H1 (cell line): ENCODE measurements at places on chromosomes 7 and 10. TPM values are rescaled to one million over a fixed set of nuclear protein-coding genes. Genes with fewer than 3 reads are reported as not detected.

The MLXIPL gene
- polyA plus RNA-seq = 10.6 and 17.0 TPM in 2 replicates

The FAM180A gene
- polyA plus RNA-seq = not detected in 2 replicates

The FAM25G gene
- not detected in 2 replicates for polyA plus RNA-seq

DNA sequence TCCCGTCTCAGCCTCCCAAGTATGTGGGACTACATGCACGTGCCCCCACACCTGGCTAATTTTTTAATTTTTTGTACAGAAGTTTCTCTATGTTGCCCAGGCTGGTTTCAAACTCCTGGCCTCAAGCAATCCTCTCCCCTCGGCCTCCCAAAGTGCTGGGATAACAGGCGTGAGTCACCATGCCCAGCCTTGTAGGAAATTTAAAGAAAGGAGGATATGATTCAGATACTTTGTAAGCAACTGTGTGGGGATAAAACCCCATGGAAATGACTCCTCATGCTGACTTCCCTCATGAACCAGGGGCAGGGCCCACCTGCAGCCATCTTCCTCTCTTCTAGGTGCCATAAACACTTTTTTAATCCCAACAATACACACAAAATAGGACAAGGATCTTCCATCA lies 50.2 kb downstream of the APBB1IP start:
- DNase-seq = no peak

DNA sequence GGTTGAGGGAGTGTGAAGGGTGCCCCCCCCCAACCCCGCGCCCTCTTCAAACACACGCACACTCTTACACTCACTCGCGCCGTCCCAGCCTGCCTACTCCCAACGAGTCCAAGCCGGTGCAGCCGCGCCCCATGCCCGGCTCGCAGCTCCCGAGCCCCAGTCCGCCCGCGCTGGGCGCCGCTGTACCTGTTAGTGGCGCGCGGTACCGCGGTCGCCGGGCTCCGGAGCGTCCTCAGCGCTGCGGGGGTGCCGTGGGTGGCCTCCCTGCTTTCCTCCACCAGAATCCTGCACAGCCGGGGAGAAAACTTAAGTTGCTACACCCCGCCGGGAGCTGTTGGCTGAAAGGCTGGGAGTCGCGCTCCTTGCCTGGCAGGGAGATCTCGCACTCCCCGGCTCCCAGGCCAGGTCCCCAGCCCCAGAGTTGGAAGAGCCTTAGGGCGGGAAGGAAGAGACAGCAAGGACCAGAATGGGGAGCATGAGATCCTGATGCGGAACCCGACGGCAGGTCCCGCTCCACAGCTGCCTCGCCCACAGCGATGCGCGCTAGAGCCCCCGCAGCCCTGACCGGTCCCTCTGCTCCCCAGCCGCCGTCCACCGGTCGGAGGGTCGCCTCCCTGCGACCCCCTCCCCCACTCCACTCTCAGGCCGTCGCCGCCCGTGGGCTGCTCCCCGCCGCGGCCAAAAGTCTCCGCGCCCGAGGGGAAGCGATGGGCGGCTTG lies 863 bp downstream of the ST8SIA6 start:
- DNase-seq = peak; percentile 80

DNA sequence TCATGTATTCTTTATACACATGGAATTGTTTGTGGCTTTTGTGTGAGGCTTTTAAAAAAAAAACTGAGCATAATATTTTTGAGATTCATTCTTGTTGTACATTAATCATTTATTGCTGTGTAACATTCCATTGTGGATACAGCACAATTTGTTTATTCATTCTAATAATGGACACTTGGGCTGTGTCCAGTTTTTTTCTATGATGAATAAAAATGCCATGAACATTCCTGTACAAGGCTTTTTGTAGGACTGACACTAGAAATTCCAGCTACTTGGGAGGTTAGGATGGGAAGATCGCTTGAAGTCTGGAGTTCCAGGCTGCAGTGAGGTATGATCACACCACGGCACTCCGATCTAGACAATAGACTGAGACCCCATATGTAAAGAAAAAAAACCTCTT lies 254.3 kb upstream of the CACNA2D1 start:
- no peak for DNase-seq

The TAS2R3 gene
- polyA plus RNA-seq = 0.48 and 0.49 TPM in 2 replicates

- DNase-seq = no peak
Observed at GRCh38 chr10:4755286-4755989, 70.6 kb upstream of the AKR1E2 start.

- DNase-seq = no peak
Observed at GRCh38 chr7:2028733-2029132, 204.0 kb downstream of the MAD1L1 start.

The ZPBP gene
- polyA plus RNA-seq = not detected in 2 replicates

DNA sequence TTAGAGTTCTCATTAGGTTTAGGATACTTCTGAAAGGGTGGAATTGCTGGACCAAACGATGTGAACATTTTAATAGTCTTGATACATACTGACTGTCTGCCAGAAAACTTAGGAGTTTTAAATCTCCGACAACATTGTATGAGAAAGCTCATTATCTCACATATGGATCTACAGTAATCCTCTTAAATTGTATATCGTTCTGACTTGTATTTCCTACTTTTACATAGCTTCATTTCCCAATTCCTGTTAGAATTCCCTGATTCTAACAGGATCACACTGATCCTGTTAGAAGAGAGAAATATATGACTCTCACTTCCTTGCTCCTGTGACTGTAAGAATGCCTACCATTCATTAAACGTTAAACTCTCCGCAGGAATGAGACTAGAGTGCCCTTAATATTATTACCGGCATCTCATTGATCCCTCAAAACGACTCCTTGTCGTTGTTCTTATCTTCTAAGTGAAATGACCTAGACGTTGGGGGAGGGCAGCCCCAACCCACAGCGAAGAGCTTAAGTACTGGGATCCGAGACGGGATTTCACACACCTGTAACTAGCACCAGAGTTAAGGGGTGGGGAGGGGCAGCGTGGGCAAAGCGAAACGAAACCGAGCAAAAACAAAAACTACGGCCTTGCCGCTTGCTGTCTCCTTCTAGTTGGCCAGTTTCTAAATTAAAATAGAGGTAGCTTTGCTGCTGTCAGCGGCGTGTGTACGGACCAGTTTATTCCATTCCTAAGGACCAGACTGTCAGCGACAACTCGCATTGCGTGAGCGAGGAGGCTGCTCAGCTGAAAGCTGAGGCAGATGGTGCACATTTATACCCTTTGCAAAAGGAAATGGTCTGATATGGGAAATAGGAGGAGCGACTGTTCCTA lies 678 bp upstream of the TMEM106B start:
- no peak for DNase-seq

- DNase-seq = no peak
Observed at GRCh38 chr7:118059209-118059608, 124.8 kb upstream of the LSM8 start.

The PNLIPRP3 gene
- polyA plus RNA-seq = not detected in 2 replicates

The ITPRID1 gene
- 0.03 and 0.09 TPM in 2 replicates for polyA plus RNA-seq

The ZNF107 gene
- 3.4 and 3.5 TPM in 2 replicates for polyA plus RNA-seq

DNA sequence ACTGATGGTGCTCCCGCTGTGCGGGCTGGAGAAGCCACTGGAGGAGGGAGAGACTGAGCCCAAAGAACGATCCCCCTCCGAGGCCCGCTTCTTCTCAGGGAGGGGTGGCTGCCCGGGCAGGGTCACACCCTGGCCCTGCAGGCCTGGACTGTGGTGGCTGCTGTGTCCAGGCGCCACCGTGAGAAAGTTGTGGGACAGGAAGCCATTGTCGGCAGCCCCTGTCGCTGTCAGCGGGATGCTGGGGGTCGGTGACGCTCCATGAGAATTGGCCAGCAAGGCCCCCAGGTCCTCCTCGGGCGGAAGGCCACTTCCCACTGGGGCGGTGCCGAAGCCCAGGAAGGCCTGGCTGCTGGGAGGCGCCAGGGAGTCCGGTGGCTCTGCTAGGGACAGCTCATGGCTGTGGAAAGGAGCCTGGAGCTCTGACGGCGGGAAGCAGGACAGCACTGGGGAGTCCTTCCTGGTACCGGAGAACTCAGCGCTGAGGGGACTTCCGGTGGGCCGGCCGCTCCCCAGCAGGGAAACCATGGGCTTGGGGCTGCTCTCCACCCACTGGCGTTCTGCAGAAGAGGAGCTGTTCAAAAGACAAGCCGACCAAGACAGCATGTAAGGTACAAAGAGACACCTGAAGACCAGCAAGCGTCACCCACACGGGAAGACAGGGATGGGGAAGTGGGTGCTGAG lies 278.8 kb downstream of the TNS3 start:
- no peak for DNase-seq

- no peak for DNase-seq
Observed at GRCh38 chr10:99630433-99630832, 10.2 kb upstream of the SLC25A28 start.

DNA sequence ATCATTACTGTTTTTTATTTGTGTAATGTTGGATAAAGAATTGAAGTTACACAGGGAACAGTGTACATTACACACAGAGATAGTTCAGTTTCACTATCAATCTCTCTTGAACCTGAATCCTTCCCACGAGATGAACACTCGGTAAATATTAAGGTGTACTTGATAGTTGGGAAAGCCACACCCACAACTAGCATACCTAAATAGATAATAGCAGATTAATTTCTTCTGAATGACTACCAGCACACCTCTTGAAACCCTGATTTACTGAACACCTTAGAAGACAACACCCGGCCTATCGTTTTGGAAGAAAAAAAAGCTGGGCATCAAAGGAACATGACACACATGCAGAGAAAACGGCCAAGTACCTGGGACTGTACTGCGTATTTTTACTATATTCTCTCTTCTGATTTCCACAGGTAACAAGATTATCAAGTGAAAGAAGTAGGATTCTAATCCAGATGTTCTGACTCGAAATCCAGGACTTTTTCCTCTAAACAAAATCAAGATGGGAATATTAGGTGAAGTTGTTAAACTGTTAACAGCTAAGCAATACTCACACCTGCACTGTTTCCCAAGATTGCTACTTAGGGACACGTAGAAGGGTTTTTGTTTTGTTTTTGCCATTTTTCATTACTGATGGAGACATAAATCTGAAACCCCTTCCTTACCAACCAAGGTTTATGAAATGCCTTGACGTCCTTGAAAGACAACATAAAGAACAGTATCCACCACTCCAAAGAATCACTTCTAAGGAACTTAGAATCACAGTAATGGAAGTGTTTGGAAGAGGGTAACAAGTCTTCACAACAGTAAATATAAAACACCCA lies 1.0 kb downstream of the CCDC186 start:
- no peak for DNase-seq
